Stimulated activated CD8-positive, alpha-beta memory T cell treated with anti-CD3 and anti-CD28 coated beads, Interleukin-2, amount 100 ng/mL, for 1 hour (primary cell): ENCODE measurements at places on chromosomes 11 and 22.

DNA sequence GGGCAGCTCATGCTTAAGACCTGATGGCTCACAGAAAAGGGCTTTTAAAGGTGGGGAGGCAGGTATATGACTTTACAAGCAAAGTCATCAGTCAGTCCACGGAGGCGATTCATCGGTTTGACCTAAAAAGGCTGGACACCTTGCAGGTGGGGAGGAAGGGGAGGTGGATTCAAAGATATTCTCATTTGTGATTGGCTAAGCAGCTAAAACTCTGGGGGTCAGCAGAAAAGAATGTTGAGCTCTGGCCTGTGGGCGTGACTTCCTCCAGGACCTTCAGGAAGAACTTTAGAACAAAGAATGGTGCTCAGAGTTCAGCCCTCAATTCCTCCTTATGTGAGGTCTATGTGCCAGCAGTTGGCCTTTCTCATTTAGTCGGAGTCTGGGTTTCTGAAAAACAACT is 78.3 kb upstream of the LMO1 start:
- no peak for DNase-seq

DNA sequence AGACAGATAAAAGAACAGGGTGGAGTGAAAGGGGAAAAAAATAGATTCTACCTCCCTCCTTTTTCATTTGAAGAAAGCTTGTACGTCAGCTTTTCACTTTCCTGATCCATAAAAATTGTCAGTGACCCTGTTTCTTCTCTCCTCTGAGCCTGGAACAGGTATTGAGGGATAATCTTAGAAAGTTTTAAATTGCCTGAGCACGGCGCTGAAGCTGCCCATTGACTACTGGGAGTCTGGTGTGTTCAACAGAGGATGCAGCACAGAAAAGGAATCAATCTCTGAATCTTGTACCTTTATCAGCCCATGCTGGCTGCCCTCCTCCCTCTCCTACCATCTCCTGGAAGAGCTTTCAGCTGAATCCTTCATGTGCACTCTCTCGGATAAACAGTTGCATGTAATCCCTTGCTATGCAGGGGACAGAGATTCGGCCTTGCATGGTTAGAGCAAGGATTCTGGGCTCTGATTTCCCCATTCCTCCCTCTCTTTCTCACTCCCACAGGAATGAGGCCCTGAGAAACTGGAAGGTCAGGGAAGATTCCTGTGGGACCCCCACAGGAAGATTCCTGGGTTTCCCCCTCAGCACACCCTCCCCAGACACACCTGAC is 162.4 kb upstream of the SYN3 start:
- no peak for DNase-seq

GRCh38 chr11:123083623-123084029 is 21.7 kb upstream of the HSPA8 start:
- peak; percentile 30 for DNase-seq

DNA sequence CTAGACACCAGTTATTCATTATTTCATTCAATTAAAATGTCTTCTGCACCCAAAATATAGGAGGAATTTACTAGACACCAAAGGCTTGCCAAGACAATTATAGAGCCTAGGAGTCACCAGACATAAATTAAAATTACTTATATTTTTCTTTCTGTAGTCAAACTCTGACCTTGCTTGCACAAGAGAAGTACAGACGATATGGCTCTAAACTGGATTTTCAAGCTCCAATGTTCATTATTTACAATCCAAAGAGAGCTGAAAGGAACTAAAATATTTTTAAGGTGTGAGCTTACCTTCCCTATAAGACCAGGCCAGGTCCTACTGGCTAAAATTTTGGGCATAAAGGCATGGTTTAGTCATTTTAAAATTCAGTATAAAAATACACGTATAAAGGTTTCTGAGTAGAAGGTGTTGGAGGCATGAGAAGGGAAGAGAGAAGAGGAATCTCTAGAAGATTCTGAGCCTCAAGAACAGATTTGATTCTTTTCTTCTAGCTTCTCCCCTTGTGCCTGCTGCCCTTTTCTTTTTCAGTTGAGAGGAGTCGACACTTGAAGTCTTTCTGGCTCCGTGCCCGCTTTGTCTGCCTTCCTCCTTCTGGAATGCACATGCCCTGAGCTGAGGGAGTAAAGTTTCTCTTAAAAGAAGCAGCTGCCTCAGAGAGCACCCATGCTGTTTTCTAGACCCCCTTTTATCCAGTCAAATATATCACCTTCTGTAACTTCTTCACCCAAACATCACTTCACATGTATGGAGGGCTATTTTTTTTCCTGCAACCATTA is 13.5 kb downstream of the C11orf97 start:
- no peak for DNase-seq

DNA sequence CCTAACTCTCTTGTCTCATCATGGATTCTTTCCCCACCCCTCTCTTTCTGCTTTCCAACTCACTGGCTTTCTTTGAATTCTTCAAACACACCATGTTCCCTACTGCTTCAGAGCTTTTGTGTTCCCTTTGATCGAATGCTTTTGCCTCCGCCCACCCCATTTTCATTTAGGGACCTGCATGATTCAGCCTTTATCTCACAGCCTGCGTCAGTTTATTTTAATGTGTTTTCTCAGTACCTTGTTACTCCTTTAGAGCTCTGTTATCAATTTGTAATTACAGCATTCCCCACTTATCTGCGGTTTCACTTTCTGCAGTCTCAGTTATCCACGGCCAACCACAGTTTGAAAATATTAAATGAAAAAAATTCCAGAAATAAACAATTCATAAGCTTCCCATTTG is 451.3 kb downstream of the METTL15 start:
- no peak for DNase-seq

- no peak for DNase-seq
Observed at GRCh38 chr22:36816636-36817524, at the start of gene PVALB. PVALB (minus strand) TSS chr22:36817035; CDS start chr22:36817005, 30 bp downstream.

DNA sequence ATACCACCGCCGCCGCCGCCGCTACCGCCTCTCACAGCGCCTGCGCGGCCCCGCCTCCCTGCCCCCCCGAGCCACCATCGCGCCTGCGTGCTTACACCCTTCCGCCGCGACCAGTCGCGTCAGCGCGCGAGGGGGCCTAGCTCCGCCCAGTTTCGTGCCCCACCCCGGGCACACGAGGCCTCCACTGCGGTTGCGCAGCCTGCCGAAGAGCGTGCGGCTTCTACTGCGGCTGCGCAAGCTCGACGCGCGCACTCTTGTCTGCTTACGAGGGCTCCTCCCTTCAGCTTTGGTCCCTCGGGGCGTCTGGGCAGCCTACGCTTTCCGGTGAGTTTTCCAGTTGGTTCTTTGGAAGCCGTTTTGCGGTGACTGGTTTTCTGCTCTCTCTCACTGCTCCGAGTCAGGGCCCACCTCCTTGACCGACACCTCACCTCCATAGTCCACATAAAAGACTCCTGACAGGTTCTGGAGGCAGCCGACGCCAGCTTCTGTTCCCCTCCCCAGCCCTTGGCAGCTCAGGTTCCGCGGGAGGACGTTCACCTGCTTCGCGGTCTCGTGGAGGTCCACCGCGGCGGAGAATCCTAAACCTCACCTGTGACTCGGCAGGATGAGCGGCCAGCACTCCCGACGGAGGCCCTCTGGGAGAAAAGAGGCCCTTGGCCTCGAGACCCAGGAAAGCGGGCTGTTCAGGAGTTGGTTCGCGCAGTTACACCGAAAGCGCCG is at the start of gene PITPNB:
PITPNB (minus strand) TSS at position 35 of the 720 bp plus-strand sequence. CDS start 65 bp downstream, outside the sequence.
- peak; percentile 97 for DNase-seq

GRCh38 chr22:29433856-29434255 is 4.5 kb upstream of the RFPL1 start:
- DNase-seq, result no peak

DNA sequence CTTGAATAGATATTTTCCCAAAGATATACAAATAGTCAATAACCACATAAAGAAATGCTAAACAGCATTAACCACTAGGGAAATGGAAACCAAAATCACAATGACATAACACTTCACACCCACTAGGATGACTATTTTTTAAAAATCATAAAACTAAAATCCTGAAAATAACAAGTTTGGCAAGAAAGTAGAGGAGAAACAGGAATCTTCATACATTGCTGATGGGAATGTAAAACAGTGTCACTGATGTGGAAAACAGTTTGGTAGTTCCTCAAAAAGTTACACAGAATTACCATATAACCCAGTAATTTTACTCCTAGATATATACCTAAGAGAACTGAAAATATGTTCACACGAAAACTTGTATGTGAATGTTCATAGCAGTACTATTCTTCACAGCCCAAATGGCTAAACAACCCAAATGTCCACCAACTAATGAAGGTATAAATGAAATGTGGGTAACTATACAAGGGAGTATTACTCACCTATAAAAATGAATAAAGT is 12.5 kb downstream of the PICALM start:
- DNase-seq, result no peak

DNA sequence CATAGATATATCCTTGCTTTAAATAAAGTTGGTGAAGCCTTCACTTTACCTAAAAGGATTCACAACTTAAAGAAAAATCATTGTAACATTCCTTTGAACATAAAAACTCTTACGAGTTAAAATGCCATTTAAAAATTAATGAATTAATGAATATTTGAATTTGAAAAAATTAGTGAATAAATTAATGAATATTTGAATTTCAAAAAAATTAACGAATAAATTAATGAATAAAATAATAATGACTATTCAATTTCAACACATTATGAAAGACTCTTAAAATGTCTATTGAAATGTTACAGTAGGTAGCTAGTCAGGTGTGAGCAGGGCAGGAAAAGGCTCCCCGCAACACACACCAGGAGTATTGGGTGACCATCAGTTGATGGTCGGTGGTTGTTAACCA is 22.9 kb downstream of the ARHGAP20 start:
- DNase-seq, result no peak
